Hematopoietic multipotent progenitor cell treated with erythropoietin and hydrocortisone succinate and interleukin-3 and kit ligand, for 17 days (in vitro differentiated cells): ENCODE measurements at places on chromosomes 12 and 14.
A peak's percentile ranks its signal among the peaks of the same experiment; 100 is the strongest.

DNA sequence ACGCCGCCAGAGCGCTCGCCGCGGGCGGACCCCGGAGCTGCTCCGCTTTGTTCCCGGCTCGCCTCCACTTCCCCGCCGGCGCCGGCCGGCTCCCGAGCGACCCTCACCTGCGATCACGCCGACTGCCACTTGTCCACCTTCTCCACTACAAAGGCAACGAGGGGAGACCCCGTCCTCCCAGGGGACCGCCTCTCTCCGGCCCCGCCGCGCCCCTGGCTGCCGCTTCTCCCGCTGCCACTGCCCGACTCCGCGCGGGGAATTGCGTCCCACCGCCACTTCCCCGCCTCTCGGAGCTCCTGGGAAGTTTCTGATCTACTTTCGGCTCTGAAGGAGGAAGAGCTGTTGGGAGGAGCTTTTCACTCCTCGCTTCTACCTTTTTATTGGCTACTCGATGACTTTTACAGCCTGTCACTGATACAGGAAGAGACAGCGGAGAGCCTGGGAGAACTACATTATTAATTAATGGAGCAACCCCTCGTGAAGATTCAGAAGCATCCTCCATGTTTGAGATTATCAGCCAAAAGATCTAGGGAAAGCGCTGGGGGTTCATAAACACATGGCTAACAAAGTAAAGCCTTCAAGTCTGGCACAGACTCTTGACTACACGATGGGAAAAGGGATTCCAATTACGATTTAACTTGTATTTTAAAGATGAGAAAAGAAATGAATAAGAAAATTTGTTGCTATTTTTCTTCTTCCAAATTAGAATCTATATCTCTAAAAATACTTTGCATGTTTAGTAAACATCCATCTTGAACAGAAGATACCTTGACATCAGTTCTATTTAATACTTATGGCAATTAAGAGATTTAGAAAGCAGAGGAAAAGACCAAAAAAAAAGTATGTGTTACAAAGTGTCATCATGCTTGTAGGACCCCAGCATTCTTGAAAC, at the start of gene BAZ1A:
Gene BAZ1A, minus strand, starts transcription at position 330 of the 892 bp plus-strand sequence. CDS start 756 bp downstream, outside the sequence.
- peak; percentile 70 for DNase-seq

- no peak for DNase-seq
Observed at GRCh38 chr14:61154641-61155040, 126.5 kb downstream of the TMEM30B start.

DNA sequence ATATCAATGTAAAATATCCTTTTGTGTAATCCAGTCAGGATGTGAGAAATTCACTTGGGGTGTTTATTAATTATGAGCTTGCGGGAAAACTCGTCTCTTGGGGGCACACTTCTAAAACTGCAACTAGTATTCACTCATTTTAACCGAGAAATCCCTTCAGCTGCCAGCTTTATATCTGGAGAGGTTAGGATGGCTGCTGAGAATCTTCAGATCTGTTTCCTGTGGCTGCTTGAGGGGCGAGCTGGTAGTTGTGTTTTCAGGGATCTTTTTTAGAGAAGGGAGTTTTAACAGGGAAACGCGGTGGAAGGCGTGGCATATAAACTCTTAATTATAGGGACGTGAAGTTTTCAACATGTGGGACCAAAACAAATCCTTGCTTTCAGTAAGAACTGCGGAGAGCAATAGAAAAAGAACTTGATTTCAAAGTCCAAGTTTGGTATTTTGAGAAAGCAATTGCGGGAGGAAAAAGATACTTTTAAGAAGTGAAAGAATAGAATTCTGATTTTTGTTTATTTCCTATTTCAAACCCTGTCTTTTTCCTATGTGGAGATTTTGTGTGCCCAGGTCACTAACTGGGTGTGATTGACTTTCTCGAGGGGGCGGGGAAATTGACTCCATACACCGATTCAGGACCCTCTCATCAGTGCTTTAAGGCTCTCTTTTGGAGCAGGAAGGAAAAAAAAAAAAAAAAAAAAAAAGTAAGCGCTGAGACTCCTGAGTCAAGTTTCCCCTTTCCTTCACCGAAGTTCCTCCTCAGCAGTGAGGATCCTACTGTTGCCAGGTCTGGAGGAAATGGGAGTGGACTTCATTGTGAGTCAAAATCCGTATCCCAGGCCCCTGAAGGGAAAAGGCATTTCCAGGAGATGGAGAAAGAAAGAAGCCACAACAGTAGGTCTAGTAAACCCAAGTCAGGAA, 1.1 kb downstream of the PPFIBP1 start:
- DNase-seq, result no peak

GRCh38 chr12:57139796-57140649, 7.4 kb downstream of the LRP1-AS start:
- DNase-seq, result no peak

DNA sequence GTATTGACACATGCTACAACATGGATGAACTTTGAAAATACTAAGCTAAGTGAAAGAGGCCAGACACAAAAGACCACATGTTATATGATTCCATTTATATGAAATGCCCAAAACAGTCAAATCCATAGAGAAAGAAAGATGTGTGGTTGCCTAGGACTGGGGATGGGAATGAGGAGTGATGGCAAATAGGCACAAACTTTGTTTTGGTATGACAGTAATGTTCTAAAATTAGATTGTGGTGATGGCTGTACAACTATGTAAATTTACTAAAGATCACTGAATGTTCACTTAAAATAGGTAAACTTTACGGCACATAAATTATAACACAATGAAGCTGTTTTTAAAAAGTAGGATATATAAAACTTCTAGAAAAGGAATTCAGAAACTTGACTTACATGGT, 41.7 kb downstream of the PPP1R13B start:
- no peak for DNase-seq

- DNase-seq, result peak; percentile 67
Observed at GRCh38 chr14:99982537-99983250, 82.5 kb upstream of the EVL start.

DNA sequence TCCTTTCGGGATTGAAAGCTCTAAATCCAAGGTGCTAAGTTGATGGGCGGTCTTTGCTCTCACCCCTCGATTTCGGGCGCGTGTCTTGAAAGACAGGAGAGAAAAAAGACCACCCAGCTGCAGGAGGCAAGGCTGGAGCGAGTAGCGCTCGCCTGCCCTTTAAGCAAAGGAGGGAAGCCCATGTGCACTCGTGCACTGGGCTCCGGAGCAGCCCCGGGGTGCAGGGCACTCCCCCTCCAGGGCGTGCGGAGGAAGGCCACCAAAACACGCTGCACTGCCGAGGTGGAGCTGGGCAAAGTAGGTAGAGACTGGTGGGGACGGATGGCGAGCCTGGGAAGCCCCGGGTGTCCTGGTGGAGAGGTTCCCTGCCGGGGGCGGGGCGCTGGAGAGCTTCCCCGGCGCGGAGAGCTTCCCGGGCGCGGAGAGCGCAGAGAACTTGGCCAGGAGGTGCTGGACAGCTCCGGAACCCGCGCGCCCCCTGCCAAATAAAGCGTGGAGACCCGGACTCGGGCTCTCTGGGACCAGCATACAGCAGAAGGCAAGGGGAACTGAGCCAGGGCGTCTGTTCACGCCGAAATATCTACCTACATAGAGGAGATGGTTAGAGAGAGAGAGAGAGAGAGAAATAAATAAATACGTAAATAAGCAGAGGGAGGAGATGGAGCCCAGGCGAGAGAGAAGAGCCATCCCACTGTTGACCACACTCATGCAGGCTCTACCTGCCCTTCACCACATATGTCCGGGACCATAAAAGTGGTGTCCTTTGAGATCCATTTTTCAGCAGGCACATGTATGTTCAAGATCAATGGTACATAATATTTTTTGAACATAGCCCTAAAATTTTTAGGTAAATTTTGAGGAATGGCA, 662 bp upstream of the NELL2 start:
- no peak for DNase-seq

GRCh38 chr12:64672925-64673409, 62.7 kb downstream of the RASSF3 start:
- DNase-seq, result no peak

DNA sequence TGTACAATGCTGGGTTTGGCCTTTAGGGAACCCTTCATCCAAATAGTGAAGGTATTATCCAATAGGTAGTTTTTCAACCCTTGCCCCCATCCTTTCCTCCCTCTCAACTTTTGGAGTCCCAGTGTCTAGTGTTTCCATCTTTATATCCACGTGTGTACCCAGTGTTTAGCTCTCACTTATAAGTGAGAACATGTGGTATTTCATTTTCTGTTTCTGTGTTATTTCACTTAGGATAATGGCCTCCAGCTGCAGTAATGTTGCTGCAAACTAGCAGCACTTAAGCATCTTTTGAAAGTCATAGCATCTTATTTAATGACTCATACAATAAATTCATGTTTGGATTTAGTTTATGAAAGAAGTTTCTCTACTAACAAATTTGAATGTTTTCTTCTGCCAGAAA, 442.5 kb downstream of the NELL2 start:
- no peak for DNase-seq

- DNase-seq, result no peak
Observed at GRCh38 chr12:85644508-85644907, 191.7 kb downstream of the RASSF9 start.

DNA sequence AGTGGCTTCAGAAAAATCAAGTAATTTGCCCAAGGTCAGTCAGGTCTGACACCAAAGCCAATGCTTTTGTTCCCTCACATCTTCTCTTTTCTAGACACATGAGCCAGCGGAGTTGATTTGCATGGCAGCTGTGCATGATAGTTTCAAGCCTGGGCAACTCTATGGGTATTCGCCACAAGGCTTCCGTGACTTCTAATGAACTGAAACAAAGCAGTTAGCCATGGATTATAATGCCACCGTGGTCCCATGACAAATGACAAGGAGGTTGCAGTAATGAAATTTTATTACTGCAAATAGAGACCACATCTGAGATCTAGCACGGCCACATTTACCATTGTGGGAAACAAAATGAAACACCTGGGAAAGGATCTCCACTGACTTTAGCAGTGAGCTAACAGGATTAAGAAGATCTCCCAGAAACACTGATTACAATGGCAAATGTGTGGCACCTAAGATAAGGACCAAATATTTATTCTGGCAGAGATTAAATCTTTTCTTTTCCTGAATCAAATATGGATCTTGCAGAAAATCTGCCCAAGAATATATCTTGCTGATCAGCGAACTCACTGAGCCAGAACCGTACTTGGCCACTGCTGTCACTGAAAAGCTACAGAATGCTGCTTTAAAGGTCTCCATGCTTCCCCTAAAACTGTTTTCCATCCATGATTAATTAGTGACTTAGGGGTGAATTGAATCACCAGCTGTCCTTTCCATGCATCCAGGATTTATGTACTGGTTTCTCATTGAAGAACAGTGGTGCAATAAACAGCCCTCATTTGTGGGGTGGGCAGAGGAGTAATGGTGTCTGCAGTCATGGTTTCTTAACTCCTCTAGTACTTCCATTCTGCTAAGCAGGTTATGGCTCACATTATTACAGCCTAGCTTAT, 551.0 kb downstream of the DIO2 start:
- DNase-seq, result no peak

- no peak for DNase-seq
Observed at GRCh38 chr14:45068396-45068795, 15.5 kb upstream of the PRPF39 start.

GRCh38 chr12:15122344-15122743, 98.9 kb downstream of the RERG start:
- no peak for DNase-seq

DNA sequence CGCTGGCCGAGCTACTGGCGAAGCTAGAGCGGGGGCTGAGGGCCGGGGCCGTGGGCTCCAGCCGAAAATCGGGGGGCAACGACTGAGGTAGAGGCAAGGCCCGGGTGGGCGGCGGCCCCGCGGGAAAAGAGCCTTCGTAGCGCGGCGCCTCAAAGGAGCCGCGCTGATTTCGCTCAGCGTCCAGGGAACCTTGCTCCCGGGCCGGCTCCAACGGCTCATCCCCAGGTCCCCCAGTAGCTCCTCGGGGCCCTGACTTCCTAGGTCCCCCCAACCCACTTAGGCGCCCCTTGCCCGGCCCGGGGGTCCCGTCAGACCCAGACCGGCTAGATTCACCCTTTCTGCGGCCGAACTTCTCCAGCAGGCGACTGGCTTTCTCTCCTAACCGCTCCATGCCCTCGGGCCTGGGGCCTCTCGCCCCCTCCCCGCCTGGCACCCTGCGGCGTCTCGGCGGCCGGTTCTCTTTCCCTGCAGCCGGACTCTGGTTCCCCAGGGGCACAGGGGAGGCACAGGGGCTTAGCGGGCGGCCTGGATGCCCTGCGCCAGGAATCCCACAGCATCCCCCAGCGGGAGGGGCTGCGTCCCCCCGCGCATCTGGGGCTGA, 375 bp downstream of the AJUBA start:
- DNase-seq, result no peak

- no peak for DNase-seq
Observed at GRCh38 chr12:52846356-52846970, 2.3 kb downstream of the KRT78 start.

GRCh38 chr14:68274725-68275124, 455.1 kb downstream of the RAD51B start:
- DNase-seq, result no peak

GRCh38 chr12:12612358-12612757, 682 bp downstream of the CREBL2 start:
- DNase-seq, result no peak

GRCh38 chr12:47739979-47740378, 14.7 kb upstream of the ENDOU start:
- no peak for DNase-seq

DNA sequence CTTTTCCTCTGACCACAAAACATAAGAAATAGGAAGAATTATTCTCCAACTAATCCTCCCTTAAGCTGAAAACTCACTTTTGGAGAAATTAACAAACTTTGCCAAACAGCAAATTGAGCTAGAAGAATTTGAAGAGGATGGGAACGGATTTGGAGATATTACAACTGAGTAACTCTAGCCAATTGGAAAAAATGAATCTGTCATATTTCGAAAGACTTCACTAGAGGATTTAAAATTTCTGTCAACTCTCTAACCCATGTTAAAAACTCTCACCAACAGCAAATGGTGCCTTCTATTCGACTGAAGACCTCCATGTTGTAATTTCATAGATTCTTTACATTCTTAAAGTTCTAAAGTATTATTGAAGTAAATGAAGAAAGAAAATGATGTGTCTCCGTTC, 414.2 kb downstream of the RMST start:
- DNase-seq, result no peak

DNA sequence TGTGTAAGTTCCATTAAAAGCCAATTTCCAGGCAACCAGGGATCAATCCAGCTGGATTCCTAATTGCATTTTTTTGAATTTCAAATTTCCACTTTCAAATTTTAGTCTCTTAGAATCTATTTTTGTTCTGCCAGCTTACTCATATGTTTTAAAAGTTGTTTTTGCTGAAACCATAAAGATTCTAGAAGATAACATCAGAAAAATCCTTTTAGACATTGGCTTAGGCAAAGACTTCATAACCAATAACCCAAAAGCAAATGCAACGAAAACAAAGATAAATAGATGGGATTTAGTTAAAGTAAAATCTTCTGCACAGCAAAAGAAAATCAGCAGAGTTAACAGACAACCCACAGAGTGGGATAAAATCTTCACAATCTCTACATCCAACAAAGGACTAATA, 253.3 kb downstream of the AEBP2 start:
- no peak for DNase-seq

- peak; percentile 72 for DNase-seq
Observed at GRCh38 chr14:34722723-34723545, 8.5 kb upstream of the CFL2 start.

GRCh38 chr12:106139422-106140171, 843 bp upstream of the NUAK1 start:
- no peak for DNase-seq

GRCh38 chr12:49553512-49554088, 14.3 kb downstream of the MCRS1 start:
- DNase-seq, result peak; percentile 49
